ENCODE measurements at places on chromosomes 7 and 10.

DNA sequence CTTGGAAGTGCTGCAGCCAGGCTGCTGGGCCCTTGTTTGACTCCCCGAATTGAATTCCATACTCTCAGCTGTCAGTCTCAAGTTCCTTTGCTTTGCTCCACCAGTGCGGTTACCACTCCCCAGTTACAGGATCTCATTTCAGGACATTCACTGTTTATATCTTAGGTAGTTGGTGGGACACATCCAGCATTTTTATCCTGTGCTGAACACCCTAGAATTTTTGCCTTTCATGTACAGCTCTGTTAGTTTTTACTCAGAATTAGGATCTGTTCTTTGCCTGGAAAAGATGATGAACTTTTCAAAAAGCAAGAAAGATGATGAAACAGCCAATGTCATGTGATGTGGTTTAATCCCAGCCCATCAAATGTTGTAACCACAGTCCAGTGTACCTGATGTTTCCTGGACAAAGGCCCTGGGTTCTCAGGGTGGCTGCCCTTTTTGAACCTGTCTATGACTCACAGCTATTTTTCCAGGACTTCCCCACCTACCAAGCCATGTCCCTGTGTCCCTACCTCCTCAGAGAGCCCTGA is 149.7 kb downstream of the NOC3L start:
- DNase-seq, result no peak

- no peak for DNase-seq
These were observed 55.0 kb downstream of the CCNY start for GRCh38 chr10:35391153-35391953.

DNA sequence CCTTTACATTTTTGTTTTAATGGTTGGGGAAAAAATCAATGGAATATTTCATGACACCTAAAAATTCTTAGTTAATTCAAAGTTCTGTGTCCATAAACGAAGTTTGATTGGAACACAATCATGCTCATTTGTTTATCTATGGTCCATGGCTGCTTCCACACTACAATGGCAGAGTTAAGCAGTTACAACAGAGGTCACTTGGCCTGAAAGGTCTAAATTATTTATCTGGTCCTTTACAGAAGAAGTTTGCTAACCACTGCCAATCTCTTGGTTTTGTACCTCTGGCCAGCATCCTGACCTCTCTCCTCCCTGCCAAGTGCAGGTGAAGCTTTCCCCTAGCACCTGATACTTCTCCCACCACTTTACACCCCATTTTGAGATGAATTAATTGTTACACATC is 61.5 kb downstream of the SRPK2 start:
- DNase-seq, result no peak

DNA sequence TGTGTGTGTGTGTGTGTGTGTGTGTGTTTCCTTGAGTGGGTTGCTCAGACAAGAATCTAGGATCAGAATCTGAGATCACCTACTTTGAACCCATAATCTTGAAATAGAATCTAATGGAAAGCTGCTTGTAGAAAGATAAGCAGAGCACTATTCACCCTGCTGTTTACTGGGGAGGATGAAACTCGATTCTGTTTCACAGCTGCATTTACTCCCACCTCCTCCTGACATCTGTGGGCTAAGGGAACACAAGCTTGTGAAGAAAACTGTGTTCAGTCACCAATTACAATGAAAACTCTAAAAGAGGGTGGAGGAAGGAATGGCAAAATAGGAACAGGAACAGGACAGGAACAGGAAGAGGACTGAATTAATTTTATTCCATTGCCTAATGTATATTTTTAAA is 269.5 kb downstream of the TSPAN12 start:
- no peak for DNase-seq

GRCh38 chr7:124643311-124643811 is 122.2 kb downstream of the GPR37 start:
- DNase-seq, result no peak

GRCh38 chr7:29170781-29171180 is 23.8 kb upstream of the CHN2 start:
- no peak for DNase-seq

- no peak for DNase-seq
These were observed 23.5 kb upstream of the WAPL start for GRCh38 chr10:86545101-86545500.

- no peak for DNase-seq
These were observed 153.4 kb downstream of the BICC1 start for GRCh38 chr10:58666024-58666423.

- DNase-seq, result peak; percentile 70
These were observed 21.3 kb downstream of the TMEM176B start for GRCh38 chr7:150778738-150779301.

- no peak for DNase-seq
These were observed 90.9 kb downstream of the CHST15 start for GRCh38 chr10:124002391-124003069.

- no peak for DNase-seq
These were observed 172.9 kb downstream of the SPAG6 start for GRCh38 chr10:22518167-22518724.

GRCh38 chr10:62133618-62134017 is 135.0 kb downstream of the RTKN2 start:
- no peak for DNase-seq

DNA sequence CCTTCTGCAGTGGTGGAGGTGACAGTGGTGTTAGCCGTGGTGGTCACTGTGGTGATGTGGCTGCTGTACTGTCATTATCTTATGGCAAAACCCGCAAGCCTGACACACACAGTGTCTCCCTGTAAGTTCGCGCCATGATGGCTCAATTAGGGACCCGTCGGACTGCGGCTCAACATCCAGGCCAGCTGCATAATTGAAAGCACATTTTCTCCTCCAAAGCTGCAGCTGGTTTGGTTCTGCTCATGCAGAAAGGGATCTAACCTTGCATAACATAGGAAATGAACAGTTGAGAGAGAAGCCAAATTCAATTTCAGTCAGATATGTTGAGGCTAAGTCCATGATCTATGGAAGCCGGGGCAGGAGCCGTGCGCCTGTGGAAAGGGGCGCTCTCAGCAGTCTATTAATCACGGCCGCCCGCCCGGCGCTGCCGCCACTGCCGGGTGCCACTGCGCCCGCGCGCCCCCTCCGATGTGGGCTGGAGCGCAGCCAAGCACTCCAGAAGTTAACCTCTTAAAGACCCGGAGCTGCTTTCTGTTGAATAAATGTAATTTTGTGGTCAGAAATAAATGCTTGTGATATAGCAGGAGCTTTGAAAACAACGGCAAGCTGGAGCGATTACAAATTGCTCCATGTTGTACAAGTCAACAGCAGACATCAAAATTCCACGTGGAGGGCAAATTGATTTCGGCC is 227.7 kb downstream of the CUX1 start:
- no peak for DNase-seq

- no peak for DNase-seq
These were observed 31.7 kb downstream of the TRDMT1 start for GRCh38 chr10:17169803-17170202.

- DNase-seq, result no peak
These were observed 480 bp downstream of the MNX1 start for GRCh38 chr7:157009778-157010587.

- DNase-seq, result no peak
These were observed 44.9 kb upstream of the KCNMA1 start for GRCh38 chr10:77682393-77683087.

GRCh38 chr7:139884441-139884840 is 55.4 kb downstream of the TBXAS1 start:
- DNase-seq, result no peak

DNA sequence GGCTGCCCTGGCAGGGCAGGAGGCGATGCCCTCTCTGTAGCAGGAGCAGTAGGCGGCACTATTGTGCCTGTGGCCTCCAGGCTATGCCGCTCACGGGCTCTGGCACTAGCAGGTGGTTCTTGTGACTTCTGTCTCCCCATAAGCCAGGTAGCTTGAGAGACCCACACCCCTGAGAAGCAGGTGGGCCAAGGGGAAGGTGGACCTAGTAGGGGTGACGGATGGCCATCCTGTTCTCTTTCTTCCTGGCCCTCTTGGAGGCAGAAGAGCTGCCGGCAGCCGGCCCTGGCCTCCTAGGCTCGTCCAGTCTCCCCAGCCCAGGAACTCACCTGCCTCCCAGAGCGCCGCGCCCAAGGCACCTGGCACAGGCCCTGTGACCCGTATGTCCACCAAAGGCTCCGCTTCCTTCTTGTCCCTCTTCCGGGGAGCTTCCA is 15.4 kb downstream of the MMRN2 start:
- DNase-seq, result no peak

DNA sequence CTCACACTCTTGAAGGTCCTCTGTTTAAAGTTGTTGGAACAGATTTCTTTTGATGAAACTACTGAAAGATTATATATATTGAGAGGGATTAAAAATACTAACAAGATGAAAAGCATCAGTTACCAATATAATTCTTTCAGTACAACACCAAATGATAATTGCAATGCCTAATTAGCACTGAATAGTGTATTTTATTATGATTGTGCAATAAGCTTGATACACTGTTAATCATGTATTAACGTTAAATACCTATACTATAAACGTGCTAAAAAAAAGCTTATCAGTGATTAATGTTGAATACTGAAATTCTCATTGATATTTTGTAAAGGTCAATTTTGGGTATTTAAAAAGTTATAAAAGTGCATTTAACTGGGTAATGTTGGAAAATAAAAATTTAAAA is 61.5 kb downstream of the HIBADH start:
- DNase-seq, result no peak
